ENCODE measurements at places on chromosomes 5 and 9.
A peak's percentile ranks its signal among the peaks of the same experiment; 100 is the strongest.

GRCh38 chr5:66854416-66854815, 258.2 kb downstream of the MAST4 start:
- no peak for DNase-seq

DNA sequence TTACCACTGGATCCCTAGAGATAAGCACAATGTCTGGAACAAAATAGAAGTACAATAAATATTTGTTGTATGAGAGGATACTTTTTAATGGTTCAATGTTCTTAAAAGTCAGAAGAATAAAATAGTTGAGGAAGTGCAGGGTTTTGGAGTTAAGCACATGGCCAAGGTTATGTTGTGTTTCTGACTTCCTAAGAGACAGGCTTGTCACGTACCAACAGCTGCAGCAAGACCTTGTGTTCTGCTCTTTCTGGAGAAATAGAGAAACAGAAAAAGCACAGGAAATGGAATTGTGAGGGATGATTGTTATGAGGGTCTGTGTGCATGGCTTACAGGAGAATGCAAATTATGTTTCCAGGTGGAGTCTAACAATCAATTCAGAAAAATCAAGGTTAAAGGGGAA, 12.9 kb downstream of the CARTPT start:
- DNase-seq: no peak

- no peak for DNase-seq
These were observed 19.9 kb upstream of the ADRB2 start for GRCh38 chr5:148806520-148806931.

DNA sequence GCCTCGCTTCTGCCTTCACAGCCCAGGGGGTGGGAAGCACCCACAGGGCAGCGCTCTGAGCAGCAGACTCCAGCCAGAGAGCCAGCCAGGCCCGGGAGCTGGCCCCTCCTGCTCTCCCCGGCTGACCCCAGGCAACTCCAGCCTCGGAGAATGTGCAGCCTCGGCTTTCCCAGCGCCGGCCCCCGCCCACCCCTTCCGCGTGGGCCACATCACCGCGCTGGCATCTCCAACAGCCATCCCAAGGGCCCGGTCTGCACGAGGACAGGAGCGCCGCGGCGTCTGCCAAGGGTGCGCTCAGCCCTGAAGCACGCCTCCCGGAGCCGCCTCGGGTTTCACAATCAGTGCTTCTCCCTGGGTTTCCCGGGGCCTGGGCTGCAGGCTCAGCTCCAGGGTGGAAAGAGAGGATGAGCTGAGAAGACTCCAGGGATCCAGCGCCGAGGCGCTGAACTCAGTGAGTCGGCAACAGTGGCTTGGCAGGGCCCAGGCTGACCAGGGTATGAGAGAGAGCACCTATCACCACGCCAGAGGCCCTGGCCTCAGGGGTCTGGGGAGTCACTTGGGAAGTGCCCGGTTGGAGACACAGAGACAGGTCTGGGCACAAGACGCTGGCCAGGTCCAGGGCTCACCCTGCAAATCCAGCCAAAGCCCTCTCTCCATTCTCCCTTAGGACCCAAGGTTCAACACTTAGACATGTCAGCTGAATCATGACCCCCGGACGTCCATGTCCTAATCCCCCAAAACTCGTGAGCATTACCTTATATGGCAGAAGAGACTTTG, 79.6 kb downstream of the ADAMTS2 start:
- DNase-seq: peak; percentile 50

GRCh38 chr9:14393418-14393817, 79.5 kb upstream of the NFIB start:
- DNase-seq: no peak

DNA sequence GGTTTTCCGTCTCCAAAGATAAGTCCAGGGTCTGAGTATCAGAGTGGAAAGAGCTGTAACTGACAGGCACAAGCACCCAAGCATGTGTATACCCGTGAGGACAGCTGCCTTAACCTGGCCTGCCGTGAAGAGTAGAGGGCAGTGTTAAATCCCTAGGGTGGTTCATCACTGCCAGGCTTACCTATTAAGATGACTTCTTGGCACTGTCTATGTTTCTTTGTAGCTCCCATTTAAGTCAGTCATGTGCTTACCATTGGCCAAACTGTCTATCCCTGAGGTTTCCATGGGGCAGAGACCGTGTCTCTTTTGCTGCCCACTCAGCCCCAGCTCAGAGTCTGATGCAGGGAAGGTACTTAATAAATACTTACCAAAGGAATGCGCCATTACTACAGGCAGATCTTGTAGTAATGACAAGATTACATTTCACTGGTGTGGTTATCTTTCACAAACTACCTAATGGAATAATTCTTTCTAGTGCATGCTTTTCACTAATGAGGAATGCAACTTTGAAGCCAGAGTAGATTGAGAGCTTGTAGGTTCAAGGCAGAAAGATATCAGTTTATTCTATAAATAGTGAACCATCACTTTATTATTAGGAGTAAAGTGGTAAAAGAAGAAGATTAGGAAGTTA, 64.2 kb downstream of the SNX24 start:
- DNase-seq: no peak

Data from left renal pelvis (tissue), 4 donors.